Stimulated activated CD8-positive, alpha-beta memory T cell treated with anti-CD3 and anti-CD28 coated beads, Interleukin-4, amount 100 ng/mL, for 4 hours (primary cell): ENCODE measurements at places on chromosomes 3 and 15.

DNA sequence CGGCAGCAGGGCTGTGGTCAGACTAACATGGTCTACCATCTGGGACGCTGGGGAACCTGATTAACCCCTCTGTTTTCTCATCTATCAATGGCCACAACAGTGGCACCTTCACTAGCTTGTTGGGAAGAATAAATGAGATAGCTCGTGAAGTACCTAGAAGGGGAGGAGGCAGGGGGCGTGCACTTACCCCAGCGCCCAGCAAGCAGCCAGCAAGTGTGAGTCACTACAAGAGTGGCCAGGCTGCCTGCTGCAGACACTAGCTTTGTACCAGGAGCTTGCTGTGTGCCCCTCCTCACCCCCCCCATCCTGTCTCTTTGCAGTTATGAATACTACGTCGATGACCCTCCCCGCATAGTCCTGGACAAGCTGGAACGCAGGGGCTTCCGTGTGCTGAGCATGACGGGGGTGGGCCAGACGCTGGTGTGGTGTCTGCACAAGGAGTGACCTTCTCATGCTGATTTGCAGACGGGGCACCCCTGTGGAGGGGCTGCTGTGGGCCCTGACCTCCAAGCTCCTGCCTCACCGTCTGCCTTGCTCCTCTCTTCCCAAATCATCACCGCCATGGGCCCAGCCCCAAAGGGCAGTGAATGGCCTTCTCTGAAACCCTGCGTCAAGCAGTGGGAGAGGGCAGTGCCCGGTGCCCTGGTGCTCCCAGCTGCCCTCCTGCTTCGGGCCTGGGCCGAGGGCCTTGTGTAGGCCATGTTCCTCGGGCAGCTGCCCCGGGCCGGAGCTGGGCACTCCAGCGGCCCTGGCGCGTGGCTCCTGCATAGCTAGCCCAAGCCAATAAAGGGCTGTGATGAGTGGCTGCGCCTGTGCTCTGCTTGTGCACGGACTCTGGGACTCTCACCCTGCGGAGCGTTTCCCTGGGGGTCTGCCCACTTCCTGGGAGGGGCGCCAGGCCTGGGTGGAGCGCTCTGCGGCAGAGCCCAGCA, 2.6 kb upstream of the C15orf62 start:
- DNase-seq: no peak

DNA sequence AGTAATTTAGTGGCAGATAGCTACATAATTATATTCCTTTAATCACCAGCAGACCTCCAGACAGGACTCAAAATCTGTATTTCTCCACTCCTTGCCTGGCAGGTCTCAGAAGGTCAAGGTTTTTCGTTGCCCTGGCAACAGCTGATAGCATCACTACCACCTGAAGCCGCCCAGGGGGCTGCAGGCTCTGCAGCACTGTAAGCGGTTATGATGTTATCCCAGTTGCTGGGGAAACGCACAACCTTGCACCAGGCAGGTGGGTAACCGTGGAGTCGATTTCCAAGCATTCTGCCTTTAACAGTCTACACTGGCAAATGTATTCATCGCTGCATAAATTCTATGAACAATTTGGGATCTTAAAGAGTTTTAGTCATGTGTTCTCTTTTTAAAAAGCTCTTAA, 756.3 kb downstream of the NTRK3 start:
- no peak for DNase-seq

- no peak for DNase-seq
These were observed 108.5 kb downstream of the SYNPR start for GRCh38 chr3:63386568-63386967.

DNA sequence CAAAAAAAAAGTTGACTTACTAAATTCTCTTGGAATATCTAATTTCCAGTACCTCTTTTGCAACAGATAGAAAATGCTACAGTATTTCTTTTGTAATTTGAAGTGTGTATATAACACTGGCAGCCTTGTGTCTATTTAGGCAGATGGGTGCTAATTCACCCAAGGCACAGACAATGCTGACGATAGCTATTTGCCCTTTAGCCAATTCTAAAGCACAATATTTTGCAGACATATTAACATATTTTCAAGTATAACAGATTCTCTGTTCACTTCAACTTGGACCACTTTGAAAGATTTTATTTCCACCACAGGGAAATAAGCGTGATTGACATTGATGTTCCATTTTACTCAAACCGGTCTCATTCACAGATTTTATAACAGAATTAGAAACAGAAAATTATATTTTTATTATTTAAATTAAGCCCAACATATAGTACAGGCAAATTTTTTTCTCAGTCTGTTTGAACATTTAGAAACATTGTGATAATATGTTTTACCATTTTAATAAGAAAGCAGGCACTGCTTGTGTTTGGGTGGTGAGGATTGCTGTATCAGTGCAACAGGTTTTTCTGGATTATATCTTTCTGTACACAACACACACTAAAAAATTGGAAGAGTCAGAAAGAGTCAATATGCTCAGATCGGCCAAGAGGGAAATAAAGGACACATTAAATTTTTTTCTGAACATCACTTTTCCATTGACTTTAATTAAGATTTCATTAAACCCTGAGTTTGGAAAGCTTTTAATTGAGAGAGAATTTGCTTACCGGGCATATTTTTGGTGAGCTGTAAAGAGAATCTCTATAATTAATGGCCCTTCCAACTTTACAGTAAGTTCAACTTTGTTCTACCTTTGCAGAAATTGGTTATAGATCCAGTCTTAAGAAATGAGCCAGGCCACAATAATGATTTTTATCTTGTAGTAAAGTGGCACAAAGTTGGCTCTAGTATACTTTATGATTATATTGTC, 327.3 kb upstream of the NR2F2 start:
- no peak for DNase-seq

GRCh38 chr3:10594915-10595314, 89.5 kb upstream of the ATP2B2 start:
- DNase-seq: no peak

DNA sequence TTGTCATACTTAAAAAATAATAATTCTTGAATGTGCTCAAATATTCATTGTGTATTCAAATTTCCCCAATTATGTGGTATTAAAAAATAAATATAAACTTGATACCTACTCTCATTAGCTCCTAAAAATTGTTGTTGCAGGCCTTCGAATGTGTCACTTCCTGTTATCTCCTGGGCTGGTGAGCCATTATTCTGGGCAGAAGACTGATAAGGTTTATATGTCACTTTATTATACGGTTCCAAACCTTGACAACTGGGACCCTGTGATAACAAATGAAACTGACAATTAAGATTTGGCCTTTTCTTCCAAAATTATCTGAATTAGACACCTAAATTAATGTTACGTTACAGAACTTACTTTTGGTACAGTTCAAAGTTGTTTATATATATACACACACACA, 15.0 kb downstream of the CEP152 start:
- DNase-seq: no peak

GRCh38 chr3:152558386-152558785, 276.5 kb upstream of the P2RY1 start:
- DNase-seq: no peak

- no peak for DNase-seq
These were observed 27.9 kb downstream of the AKAP13 start for GRCh38 chr15:85408270-85408746.

DNA sequence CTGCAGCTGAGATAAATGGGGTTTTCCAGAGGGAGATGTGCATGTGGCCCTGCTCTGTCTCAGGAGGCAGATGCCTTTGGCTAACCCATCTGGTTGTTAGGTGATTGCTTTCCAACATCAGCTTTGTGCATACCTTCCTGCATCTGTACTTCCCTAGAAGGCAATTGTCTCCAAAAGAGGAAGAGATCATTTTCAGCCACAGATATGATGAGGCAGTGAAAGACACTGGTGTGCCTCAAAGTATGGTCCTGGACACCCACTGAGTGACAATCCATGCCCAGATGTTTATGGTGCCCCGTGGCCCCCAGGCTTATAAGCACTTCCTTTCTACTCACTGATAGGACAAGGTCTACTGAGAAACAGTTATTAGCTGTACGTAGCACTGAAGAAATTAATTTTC, 117.5 kb upstream of the NR2F2 start:
- DNase-seq: no peak

DNA sequence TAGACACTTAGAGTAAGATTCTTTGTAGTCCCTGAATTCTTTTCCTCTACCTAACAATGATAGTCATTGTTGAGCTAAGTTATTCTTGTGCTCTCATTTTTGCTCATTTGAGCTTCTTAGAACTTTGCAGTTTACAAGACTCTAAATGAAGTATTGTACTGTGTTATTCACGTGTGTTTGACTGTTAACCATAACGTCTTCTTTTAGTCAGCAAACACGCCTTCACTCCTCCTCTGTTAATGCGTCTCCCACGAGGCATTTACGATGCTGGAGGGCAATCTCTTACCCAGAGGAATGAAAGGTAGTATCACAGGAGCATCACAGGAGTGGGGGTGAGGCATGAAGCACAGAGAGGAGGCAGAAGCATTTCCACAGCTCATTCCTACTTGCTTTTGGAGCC, 14.8 kb upstream of the P2RY14 start:
- DNase-seq: no peak

- no peak for DNase-seq
These were observed 47.2 kb downstream of the TMEM212 start for GRCh38 chr3:171890398-171890797.

- no peak for DNase-seq
These were observed 88.8 kb downstream of the THBS1 start for GRCh38 chr15:39669661-39670060.

- DNase-seq: no peak
These were observed 152.4 kb upstream of the SETMAR start for GRCh38 chr3:4150816-4151215.

DNA sequence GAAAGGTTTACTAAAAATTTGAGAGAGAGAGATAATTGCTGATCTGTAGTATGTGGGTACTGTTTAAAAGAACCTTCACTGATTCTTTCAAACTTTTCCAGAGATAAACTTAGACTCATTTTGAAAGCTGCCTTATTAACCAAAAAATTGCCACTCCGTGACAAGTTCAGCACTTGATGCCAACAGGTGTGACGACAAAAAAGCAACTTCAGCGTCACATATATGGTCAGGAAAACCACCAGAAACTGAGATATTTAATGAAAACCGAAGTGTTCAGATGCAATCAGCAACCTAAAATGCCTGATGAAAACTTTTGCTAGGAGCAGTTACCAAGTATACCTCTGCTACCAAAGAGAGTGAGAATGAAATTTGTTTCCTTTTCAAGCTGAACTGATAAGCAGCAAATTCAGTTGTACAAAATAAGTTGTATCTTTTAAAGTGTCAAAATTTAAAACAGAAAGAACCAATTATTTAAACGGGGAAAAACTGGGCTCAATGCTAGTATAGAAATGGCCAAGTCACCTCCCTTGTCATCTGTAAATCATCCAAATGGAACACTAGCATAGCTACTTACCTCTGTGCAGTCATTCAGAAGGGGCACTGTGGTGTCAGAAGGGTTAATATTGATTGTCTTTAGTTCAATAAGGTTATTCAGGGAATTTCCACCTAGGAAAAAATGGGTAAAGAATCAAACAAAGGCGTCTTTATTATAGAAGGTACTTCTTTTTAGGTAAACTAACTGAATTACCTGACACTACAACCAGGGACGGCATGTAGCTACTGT, 91.5 kb upstream of the OCA2 start:
- no peak for DNase-seq

GRCh38 chr3:193051314-193051713, 133.7 kb upstream of the MB21D2 start:
- no peak for DNase-seq

GRCh38 chr3:176939022-176939817, 258.1 kb downstream of the TBL1XR1 start:
- no peak for DNase-seq

DNA sequence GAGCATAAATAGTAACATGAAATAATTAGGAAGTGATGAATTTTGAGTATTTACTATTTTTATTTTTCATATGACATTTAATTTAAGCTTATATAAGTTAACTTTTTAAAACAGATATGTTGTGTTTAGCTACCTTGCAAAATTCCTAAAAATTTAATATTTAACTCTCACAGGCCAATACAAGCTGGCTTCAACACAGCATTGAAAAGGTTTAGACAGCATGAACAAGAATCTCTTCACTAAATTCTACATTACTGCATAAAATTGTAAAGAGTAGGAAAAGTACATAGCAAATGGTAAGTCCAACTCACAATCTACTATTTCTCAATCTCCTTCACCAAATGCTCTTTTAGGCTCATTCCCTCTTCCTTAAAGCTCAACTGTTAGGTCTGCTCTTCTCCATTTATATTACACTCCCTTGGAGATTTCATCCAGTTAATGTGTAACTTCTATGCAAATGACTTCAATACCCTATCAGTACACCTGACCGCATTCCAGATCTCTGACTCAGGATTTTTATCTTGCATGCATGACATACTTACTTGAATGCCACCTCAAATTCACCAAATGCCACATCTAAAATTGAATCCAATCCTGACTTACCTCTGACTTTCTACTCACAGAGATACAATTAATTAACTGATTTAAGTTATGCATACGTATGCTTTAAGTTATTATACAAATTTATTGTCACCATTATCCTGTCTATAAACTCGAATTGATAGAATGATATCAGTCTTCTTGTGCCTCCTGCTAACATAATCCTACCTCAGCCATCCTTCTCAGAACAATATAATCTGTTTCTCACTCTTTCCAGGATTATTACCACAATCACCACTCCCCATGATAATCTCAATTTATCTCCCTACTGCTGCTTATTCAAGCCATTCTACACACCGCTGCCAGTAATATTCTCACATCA, 127.0 kb downstream of the STAG1 start:
- no peak for DNase-seq

DNA sequence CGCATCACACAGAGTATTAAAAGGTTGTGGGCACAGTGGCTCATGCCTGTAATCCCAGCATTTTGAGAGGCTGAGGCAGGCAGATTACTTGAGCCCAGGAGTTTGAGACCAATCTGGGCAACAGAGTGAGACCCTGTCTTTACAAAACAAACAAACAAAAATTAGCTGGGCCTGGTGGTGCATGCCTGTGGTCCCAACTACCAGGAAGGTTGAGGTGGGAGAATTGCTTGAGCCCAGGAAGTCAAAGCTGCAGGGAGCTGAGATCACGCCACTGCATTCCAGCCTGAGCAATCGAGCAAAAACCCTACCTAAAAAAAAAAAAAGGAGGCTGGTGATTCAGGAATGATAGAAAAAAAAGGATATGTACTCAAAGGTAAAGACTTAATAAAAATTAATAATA, 28.2 kb upstream of the ST6GAL1 start:
- DNase-seq: no peak

- no peak for DNase-seq
These were observed 22.2 kb upstream of the CDAN1 start for GRCh38 chr15:42759093-42759492.

- DNase-seq: peak; percentile 60
These were observed 45.5 kb upstream of the KLHL25 start for GRCh38 chr15:85840079-85840801.
